ENCODE measurements at places on chromosomes 2 and 18. TPM values are rescaled to one million over a fixed set of nuclear protein-coding genes. Genes with fewer than 3 reads are reported as not detected.

UGT1A10 gene
- 0.14 TPM for polyA plus RNA-seq

RMC1 gene
- polyA plus RNA-seq: 71.3 TPM

ADGRF3 gene
- 0.10 TPM for polyA plus RNA-seq

ZNF804A gene
- 0.32 TPM for polyA plus RNA-seq

TGIF1 gene
- polyA plus RNA-seq: 49.1 TPM

DNA sequence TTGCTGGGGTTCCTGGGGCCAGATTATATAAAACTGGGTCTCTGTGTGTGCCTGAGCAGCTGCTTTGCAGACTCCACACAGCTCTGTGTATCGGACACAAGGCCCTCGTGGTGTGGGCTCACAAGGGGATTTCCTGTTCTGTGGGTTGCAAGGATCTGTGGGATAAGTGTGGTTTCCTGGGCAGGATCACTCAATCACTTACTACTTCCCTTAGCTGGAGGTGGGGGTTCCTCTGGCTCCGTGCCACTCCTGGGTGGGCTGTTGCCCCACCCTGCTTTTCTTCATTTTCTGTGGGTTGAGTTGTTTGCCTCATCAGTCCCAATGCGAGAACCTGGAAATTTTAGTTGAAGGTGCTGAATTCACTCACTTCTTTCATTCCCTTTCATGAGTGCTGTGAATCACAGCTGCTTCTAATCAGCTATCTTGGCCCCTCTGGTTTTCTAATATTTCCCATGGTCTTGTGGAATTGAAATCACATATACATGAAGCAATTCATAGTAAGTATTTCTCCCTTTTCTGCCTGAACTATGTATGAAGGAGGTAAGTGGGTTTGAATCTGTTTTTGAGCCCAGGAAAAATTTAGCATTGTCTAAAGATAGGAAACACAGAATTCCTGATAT lies 196.3 kb downstream of the DCDC2C start:
- DNase-seq: peak; percentile 40

DNA sequence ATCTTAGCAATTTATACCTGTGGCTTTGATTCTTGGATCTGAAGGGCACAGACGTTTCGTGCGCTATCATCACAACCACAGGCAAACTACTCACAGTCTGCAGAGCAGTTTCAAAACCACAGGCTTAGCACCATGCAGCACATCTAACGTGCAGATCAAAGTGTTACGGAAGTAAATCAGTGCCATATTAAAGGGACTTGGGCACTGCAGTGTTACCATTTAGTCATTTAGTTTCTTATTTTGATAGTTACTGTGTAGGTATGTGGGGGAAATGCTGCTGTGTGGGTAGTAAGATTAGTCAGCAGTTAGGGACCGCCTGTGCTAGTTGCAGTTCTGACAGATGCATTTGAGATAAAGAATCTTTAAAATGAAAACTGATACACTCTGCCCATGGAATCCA lies 384.0 kb downstream of the NBAS start:
- no peak for DNase-seq

DNA sequence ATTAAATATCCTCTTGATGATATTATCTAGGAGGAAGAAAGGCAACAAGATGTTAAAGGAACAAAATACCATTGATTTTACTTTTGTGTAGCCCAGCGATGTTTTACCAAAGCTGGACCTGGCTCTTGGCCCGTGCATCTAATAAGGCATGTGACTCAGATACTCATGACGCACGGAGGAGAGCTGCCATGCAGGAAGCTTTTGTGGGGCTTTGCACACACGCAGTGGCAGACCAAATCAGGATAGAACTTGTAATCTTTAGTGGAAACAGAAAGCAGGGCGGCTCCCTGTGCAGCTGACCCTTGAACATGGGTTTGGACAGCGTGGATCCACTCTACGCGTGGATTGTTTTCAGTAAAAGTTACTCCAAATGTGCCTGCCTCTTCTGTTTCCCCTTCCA lies 190.0 kb downstream of the NAPG start:
- DNase-seq: no peak

DNA sequence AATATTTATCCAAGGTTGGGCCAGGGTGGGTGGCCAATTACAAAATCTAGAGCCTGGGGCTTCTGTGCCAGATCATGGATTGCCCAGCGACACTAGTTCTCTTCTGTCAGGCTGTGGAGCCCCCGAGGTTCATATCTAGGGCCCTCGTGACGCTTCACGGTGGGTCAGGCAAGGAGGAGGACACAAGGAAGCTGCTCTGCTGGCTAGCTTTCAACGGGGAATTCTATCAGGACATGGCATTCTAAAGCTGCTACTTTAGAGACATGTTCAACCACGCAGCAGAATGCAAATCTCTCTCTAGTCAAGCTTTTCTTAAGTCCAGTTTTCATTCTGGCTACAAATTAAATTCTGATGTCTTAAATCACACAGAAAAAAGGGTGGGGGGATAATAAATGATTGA lies 180.2 kb downstream of the THADA start:
- DNase-seq: peak; percentile 21

DNA sequence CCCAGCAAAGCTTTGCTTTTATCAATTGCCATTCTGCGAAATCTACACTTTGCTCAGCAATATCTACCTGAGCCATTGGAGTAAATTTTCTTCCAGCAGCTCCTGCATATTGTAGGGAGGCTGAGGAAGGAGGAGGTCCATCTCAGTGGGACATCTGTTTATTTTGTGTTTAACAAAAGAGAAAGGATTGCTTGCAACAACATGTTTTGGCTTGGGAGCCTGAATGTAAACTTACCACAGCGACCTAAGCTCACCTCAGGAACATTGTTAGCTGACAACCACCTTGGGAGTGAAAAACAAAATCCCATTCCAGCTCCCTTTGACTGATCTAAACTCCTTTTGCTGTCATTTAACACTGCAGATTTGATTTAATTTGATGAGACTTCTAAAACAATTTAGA lies 356.1 kb downstream of the SS18 start:
- DNase-seq: no peak

DNA sequence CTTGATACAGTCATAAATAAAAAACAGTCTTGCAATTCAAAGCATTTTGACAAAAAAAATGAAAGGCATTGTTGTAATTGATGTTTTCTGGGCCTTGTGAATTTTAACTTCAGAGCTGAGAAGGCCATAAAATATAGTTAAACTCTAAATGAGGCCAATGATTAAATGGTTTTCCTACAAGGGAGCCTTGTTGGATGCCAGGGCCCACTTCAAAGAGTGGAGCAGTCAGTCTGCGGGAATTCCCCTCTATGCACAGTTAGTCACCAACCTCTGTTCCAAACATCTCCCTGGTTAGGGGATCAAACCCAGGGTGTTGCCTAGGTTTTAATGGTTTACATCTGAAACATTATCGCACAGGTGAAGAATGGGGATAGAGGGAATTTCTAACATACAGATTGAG lies 143.4 kb downstream of the NCKAP5 start:
- no peak for DNase-seq

Data from lung (tissue), 17 donors.